ENCODE measurements at places on chromosomes 6 and 20.

DNA sequence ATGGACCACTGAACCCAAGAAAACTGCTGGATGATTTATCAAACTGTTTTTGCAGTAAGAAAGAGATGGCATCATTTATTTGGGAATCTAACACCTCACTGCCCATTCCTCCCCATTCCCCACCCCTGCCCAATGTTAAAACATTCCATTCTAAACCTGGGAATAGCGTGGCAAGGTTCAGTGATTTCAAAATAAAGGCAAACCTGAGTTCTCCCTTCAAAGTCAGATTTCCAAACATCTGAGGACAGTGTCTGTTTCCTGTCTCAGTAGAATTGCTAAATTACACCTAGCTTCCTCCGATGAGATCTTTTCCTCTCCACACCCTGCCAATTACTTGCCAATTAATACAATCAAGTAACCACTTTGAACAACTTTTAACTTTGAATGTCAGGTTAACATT is 127.4 kb upstream of the ARMC2 start:
- no peak for DNase-seq

DNA sequence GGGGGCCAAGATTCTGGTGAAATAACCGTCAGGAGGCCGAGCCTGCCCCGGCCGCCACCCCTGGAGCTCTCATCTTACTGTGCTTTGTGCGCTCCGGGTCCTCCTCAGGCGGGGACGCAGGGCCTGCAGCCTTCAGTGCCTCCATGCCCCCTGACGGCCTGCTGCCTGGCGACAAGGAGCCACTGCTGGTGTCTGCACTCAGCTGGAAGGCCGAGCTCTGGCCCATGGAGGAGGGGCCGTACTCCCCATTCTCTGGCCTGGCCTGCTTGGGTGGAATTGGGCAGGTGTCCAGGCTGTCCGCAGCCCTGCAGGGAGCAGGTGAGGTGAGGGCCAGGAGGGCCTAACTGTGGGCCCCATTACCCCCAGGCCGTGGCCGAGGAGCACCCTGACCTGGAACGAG is 5.3 kb downstream of the ZNF512B start:
- no peak for DNase-seq

DNA sequence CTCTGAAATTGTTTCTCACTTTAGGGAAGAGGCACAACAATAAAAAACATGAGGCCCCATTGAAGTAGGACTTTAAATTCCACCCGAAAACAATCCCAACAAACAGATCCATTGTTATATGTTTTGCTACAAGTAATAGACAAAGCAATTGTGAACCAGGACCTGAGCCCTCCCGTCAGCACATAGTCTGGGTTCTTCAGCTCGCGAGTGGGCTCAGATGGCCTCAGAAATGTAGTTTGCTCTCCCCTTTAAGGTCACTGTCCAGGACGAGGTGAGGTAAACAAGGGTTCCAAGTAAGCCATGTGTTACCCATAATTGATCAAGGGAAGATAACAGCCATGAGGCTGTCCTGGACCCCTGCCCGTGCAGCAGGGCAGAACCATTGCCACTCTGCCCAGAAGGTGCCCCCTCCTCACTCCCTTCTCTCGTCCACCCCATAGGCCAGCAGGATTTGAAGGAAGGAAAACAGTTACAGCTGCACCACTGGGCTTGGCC is 160.1 kb upstream of the QKI start:
- no peak for DNase-seq

GRCh38 chr20:59094576-59094975 is 52.0 kb upstream of the PRELID3B start:
- DNase-seq, result no peak

DNA sequence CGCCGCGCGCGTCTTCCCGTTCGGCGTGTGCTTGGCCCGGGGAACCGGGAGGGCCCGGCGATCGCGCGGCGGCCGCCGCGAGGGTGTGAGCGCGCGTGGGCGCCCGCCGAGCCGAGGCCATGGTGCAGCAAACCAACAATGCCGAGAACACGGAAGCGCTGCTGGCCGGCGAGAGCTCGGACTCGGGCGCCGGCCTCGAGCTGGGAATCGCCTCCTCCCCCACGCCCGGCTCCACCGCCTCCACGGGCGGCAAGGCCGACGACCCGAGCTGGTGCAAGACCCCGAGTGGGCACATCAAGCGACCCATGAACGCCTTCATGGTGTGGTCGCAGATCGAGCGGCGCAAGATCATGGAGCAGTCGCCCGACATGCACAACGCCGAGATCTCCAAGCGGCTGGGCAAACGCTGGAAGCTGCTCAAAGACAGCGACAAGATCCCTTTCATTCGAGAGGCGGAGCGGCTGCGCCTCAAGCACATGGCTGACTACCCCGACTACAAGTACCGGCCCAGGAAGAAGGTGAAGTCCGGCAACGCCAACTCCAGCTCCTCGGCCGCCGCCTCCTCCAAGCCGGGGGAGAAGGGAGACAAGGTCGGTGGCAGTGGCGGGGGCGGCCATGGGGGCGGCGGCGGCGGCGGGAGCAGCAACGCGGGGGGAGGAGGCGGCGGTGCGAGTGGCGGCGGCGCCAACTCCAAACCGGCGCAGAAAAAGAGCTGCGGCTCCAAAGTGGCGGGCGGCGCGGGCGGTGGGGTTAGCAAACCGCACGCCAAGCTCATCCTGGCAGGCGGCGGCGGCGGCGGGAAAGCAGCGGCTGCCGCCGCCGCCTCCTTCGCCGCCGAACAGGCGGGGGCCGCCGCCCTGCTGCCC is 1.1 kb downstream of the SOX4 start:
- DNase-seq, result no peak

- DNase-seq, result no peak
Observed at GRCh38 chr6:137654365-137654981, 160.3 kb upstream of the OLIG3 start.

- DNase-seq, result no peak
Observed at GRCh38 chr20:50127587-50128519, 14.9 kb upstream of the UBE2V1 start.

DNA sequence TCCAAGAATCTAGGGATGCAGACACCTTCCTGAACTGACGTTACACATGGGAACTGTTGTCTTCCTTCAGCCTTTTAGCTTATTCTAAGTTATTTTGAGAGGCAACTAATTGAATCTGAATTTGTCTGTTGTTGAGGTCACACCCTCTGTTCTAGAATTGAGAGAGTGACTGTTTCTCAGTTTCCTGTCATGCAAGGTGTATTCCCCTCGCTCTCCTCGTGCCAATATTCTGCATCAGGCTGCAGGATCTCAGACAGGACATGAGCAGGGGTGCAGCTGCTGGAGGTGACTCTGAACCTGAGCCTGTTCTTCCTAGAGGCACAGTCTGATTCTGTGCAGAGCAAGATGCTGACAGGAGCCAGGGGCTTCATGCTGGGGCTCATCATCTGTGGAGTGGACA is 52.5 kb downstream of the HLA-DPB1 start:
- DNase-seq, result no peak

DNA sequence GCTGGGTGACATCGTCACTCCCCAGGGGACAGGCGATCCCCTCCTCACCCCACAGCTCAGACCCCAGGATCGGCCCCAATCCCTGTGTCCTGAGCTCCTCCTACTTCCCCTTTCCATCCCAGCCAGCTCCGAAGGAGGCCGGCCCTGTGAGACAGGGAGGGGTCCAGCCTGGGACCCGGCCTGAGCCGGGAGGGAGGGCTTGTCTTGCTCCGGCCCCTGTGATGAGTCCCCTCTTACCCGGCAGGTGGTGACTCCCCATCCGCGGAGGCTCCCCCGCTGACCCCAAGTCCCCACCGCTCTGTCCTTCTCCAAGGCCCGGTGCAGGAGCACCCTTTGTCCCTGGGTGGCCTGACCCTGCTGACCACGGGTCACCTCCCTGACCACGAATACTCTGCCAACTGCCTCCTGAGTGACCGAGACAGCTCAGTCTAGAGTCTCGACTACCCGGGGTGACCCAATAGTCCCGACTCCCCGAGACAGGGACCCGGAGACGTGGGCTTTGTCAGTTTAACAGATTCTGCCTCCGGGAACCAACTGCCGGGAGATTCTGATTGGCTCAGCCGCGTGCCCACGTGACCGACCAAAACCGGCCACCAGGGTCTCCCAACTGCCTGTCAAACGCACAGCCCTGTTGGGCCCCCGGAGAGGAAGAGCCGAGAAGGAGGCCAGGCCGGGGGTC is 187.4 kb upstream of the PROKR2 start:
- DNase-seq, result no peak

DNA sequence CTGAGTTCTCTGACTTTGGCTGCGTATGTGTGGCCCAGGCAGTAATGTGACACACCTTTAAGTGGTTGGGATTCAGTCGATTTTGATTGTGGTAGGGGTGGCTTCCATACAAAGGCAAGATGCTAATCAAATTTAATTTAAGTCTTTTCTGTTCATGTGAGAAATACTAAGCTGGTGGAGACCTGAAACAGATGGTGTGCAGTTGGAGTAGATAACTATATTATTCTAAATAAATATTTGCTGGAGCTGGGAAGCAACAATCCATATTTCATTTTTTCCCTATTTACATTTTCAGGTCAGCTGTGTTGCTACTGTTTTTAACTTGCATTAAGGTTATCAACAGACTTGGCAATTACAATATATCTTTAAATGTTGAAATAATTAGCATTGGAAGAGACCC is 67.4 kb upstream of the C20orf144 start:
- DNase-seq, result no peak

- no peak for DNase-seq
Observed at GRCh38 chr6:163490826-163491577, 76.5 kb downstream of the QKI start.
